Adrenal gland (tissue), 19 donors: ENCODE measurements at places on chromosomes 11 and 22. TPM values are rescaled to one million over a fixed set of nuclear protein-coding genes. Genes with fewer than 3 reads are reported as not detected.

MRGPRX3 gene
- not detected for total RNA-seq

PKP3 gene
- not detected for total RNA-seq

SLC22A6 gene
- not detected for total RNA-seq

CTTN gene
- 190 TPM for total RNA-seq

SLN gene
- not detected for total RNA-seq

GPR83 gene
- not detected for total RNA-seq

SLC15A3 gene
- total RNA-seq: 34.8 TPM

ANO3 gene
- 2.3 TPM for total RNA-seq

BBOX1 gene
- 0.28 TPM for total RNA-seq

PIK3IP1 gene
- 13.7 TPM for total RNA-seq

TMEM86A gene
- 9.3 TPM for total RNA-seq
